NCI-H2029 (cell line): ENCODE measurements at places on chromosomes 1 and 21.

DNA sequence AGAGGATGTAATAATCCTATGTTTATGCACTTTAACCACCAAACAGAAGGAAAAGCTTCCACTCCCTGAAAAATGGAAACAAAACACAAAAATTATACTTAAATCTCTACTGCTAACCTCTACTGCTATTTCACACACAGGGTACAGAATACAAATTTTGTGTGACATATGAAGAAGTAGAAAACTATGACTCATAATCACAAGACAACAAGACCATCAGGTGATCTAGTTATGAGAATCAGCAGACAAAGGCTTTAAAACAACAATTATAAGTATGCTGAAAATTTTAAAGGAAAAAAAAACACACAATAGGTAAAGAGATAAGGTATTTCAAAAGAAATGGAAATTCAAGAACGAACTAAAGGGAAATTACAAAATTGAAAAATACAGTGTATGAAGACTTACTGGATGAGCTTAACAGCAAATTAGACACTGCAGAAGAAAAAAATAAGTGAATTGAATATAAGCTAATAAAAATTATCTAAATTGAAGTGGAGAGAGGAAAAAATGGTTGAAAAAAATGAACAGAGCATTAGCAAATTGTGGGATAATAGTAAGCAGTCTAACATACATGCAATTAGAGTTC lies 13.6 kb upstream of the NAV1 start:
- DNase-seq = no peak

DNA sequence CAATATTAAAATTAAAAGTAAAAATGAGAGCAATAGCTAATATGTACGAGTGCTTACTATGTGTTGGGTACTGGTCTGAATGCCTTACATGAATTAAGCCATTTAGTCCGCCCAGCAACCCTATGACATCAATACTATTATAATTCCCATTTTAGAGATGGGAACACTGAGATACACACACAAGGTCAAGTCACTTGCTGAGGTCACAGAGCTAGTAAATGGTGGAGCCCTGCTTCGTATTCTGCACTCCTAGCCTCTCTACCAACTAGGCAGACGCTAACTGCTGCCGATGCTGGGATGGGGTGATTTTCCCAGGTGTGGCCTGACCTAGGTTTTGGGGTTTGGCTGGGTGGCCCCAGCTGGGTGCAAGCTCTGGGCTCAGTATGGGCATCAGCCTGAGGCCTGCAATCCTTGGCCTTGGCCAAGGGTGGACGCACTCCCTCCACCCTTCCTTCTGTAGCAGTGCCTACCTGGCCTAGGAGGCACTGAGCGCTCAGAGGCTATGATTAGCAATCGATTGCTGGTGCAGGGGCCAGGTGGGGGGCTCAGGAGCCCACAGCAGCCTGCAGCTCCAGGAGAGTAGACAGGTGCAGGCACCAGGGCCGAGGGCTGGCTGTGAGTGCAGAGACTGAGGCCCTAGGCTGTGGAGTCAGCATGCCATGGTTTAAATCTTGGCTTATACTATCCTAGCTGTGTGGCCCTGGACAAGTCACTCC lies 2.7 kb downstream of the FAM131C start:
- DNase-seq = no peak

GRCh38 chr1:6148497-6149241 lies 31.5 kb downstream of the CHD5 start:
- DNase-seq = peak; percentile 61

GRCh38 chr1:165842671-165843129 lies 15.3 kb downstream of the UCK2 start:
- peak; percentile 34 for DNase-seq

DNA sequence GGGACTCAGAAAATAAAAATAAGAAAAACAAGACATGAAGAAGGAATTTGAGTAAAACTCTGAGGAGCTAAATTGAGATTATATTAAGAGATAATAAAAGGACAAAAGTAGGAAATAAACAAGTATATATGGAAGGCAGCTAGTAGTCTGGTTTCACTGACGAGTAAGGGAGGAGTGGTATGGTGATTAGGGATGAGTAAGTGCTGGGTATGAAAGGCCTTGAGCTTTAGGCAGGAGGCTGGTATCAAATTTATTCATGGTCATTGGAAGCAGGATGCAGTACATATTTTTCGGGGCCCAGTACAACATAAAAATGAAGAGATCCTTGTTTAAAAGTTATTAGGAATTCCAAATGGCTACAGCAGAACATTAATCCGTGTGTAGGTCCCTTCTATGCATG lies 789.7 kb upstream of the PRMT6 start:
- DNase-seq = no peak

DNA sequence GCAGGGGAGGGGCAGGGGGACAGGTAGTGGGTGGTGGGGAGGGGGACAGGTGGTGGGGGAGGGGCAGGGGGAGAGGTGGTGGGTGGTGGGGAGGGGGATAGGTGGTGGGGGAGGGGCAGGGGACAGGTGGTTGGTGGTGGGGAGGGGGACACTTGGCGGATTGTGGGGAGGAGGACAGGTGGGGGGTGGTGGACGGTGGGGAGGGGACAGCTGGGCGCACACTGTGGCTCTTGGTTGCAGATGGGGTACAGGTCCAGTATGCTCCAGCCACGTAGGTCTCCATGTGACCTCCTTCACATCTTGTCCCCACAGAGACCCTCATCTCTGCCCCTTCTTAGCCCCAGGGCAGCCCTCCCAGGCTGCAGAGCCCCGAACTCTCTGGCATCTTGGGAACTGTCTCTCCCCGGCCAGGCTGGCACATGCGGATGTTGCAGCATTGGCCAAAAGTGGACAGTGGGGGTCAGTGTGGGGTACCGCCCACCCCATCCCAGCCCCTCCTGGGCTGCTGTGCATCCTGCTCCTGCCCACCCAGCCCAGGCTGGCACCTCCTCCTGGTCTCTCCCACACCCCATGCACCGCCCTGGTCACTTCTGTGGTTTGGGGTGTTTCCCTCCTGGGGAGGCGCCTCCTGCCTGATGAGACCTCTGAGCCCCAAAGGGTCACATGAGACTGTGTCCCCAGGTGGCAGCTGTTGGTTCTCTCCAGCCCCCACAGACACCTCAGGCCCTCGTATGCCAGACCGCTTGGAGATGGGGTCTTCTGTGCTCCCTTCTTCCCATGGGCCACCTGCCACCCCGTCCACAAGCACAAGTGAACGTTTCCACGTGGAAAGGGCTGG lies 7.6 kb upstream of the SLC19A1 start:
- DNase-seq = no peak

DNA sequence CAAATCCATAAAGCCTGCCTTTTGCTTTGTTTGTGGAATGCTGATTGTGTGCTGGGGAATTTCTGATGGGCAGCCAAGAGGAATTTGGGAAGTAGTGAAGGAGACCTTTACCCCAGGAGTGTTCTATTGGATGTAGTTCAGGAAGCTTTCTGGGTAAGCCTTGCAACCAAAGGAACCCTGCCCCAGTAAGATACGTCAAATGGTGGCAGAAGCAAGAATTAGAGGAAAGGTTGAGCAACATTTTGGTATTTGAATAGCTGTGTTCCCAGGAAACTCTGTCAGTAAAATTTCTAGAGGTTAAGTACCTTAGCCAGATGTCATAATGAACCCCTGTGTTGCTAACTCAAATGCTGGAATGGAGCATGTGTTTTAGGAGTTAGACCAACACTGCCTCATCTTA lies 6.4 kb downstream of the MGST3 start:
- no peak for DNase-seq

DNA sequence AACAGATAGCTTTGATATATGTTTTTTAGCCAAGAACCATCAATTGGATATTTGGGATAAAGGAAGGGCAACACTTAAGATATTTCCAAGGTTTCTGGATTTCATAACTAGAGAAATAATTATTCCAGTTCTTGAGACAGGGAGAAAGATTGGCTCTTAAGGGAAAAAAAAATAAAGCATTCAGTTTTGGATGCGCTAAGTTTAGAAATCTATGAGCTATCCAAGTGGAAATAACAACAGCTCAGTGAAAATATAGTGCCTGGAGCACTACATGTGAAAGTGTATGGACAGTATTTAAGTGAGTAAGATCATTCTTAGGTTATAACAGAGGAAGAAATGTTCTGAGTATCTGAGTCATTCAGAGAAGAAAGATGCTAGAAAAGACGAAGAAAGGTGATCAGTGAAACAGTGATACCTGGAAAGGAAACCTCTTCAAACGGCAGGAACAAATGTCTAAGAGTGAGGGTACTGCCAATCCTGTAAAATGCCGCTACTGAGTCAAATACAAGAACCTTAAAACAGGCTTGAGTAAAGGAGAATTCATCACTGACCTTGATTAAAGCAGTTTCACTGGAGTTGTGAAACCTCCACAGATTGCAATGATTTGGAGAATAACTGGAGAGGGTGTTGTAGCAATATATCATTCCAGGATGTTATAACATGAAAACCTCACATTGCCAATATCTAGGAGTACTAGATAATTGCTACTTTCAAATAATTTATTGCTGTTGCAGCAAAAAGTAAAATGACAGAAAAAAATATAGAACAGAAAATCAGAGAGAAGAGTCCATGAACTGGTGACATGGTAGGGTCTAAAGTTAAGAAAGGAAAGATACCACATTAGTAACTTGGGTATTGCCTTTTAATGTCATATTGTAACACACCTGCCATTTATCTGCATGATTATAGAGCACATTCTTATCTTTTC lies 482.1 kb upstream of the RGS18 start:
- no peak for DNase-seq

- DNase-seq = no peak
Observed at GRCh38 chr1:160629286-160630210, 17.3 kb downstream of the SLAMF1 start.

DNA sequence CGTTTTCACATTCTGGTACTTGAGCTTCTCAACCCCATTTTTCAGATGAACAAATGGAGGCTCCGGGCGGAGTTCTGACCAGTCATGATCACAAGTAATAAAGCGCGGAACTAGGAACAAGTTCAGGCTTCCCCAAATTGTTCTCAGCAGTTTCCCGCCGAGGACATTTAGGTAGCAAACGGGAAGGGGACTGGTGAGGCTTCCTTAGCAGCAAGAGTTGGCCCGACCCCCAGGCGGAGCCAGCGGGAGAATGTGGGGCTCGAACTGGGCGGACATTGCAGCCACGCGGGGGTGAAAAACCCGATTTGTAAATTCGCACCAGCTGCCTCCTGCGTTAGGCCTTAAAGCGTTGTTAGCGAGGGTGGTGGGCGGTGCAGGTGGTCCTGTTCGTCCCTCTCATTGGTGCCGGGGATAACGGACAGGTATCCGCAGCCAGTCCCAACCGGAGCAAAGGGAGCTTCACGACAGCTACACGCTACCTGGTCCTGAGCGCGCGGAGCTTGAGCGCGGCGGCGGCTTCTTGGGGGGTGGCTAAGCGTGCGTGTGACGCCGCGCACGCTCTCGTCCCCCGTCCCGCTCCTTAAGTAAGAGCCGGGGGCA lies 15.3 kb downstream of the SEMA6C start:
- DNase-seq = peak; percentile 93

DNA sequence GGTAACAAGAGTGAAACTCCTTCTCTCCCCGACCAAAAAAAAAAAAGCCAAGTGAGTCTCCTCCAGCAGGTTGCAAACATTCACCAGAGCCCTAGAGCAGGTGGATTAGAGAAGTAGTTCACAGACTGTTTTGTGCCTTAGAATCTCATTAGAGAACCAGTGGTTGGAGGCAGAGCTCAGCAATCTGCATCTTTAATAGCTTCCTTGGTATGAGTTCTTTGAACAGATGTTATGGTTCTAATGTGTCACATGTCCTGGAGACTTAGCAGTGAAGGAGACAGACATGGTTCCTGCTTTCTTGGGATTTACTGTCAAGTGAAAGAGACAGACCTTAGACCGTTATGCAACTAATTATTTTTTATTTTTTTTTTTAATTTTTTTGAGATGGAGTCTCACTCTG lies 26.8 kb downstream of the SESN2 start:
- no peak for DNase-seq

DNA sequence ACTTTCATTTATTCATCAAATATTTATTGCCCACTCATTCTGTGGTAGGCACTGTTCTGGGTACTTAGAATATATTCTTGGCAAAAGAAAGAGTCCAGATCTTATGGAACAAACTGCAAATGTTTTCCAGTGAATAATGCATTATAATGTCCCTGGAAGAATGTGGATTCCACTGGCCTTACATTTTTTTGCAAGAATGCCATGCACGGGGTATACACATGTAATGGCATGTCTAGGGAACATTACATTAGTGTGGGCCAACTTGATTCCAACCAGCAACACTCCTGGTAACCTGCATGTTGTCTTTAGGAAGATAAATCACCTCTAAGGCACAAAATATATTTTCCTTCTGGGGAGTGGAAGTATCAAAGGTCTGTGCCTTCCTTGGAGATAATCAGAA lies 33.0 kb upstream of the IFI44L start:
- DNase-seq = no peak

DNA sequence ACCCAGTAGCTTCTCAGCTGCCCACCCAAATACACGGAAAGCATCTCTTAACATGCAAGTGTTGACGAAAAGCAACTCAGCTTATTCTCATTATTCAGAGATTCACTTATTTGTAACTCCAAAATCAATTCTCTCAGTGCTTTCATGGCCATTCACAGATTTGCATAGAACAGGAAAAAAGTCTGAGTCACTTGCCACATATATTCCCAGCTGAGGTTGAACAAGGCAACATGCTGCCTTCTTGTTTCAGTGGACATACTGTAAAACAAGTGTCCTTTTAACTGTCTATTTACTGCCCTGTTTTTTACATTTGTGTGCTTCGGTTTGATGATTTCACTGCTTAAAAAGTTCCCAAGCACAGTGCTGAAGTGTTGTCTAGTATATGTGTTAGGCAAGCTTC lies 273.0 kb downstream of the LTN1 start:
- DNase-seq = no peak

- DNase-seq = no peak
Observed at GRCh38 chr1:76390456-76390855, 315.9 kb downstream of the ST6GALNAC3 start.

- DNase-seq = no peak
Observed at GRCh38 chr1:21490774-21491487, 18.3 kb upstream of the ALPL start.

DNA sequence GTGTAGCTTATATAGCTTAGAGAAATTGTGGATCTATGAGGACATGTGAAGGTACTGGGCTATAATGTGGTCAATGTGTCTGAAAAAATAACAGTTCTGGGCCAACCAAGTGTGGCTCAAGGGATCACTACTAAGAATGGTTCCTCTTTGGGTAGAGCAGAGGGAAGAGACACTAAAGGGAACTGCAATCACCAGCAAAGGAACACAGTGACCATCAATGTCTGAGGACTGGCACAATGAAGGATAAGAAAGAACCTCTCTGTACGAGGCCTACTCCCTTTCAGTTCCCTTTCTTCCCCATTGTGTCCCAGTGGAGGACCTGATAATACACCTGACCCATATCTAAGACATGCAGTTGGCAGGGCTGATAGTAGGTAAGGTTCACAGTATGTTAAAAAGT lies 89.9 kb upstream of the JAK1 start:
- DNase-seq = no peak
